NCI-H187 treated with DMSO at 0.1 percent for 48 hours (cell line): ENCODE measurements at places on chromosomes 2 and 18.

DNA sequence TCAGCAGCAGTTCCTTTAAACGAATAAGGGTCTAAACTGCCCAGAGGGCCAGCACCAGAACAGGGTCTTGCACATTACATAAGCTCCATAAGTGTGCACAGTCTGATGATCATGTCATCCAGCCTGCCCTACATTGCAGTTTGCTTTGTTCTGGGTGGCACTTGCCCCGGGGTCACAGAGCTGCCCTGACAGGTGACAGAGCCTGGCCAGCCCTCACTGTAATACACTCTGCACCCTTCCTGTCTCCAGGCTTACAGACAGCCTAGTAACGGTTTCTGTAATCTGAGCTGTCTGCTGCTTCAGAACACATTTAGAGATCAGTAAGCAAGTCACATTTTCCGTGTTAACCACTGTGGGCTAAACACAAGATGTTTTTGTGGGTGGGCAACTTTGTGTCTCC lies 213.3 kb downstream of the FAM210A start:
- no peak for DNase-seq

- DNase-seq = no peak
Measured at GRCh38 chr18:22260208-22260820, 90.9 kb downstream of the GATA6 start.

DNA sequence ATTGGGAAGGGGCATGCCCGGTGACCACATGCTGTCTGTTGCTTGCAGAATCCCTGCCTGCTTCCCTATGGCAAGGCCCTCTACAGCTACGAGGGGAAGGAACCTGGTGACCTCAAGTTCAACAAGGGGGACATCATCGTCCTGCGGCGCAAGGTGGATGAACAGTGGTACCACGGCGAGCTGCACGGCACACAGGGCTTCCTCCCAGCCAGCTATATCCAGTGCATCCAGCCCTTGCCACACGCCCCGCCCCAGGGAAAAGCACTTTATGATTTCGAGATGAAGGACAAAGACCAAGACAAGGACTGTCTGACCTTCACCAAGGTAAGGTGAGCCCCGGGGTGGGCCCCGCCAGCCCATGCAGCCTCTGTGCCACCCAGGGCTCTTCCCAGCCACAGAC lies 218.6 kb downstream of the SH3RF3 start:
- DNase-seq = no peak

DNA sequence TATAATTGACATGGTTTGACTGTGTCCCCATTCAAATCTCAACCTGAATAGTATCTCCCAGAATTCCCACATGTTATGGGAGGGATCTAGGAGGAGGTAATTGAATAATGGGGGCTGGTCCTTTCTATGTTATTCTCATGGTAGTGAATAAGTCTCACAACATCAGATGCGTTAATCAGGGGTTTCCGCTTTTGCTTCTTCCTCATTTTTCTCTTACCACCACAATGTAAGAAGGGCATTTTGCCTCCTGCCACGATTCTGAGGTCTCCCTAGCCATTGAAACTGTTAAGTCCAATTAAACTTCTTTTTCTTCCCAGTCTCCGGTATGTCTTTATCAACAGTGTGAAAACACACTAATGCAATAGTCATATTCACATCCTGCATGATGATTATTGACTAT lies 1073.3 kb upstream of the CDH2 start:
- DNase-seq = no peak

GRCh38 chr2:174775571-174775980 lies 11.3 kb upstream of the CHRNA1 start:
- no peak for DNase-seq

DNA sequence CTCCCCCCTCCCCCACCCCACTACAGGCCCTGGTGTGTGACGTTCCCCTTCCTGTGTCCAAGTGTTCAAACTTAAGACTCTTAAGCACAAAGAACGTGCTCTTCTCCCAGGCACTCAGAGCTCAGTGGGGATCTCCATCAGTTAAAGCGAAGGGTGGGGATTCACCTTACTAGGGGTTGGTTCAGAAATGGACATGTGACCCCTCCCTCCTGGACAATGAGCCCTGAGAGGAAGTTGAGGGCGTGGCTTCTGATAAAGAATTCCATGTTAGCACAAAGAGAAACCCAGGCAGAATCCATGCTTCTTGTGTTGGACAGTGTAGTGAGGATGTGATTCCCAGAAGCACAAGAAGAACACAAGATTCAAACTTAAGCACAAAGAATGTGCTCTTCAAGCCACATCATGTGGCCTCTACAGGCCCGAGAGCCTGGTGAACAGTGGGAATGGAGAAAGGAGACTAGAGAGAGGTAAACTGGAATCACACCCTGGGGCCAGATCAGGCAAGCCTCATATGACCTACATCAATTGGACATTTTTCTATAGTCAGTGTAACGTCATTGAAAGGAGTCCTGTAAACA lies 78.1 kb upstream of the TTC39C start:
- no peak for DNase-seq

DNA sequence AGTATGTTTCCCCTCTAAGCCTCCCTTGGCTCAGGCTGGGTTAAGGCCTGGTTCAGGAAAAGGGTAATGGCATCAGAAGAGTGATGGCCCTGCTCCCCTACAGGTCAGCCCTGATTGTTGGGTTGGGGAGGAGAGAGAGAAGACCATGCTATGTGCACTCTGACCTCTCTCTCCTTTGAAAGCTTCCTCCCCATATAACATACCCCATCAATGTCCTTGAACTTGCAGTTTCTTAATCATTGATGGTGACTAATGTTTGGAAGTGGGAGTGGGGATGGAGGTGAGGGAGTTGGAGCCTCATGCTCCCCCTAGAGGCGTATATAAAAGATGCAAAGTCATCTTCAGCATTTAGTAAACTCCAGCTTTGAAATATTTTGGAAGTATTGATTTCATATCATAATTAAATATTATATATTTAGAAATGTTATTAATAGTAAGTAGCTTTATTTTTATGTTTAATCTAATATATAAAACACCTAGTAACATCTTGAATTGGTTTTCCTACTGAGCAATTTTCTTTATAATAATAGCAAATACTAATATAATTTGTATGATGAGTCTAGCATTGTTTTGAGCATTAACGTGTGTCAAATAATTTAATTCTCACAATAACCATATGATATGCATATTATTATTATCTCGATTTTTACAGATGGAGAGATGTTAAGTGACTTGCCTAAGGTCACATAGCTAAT lies 8.8 kb downstream of the PLCL1 start:
- no peak for DNase-seq

DNA sequence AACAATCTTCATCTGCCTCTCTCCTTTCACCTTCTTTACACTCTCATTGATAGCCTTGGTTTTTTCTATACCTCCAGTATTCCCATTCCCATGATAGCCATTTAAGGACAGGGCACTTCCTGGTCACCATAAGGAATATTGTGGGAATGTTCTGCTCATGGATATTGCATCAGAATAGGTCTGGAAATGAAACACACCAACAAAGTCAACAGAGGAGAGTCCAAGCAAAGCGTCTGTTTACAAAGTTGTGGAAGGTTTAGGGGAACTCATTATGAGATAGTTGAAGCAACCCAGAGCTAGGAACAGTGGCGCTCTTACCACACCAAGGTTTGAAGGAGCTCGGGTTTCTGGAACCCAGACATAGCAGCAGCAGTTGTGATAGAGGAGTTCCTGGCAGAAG lies 150.3 kb upstream of the TNP1 start:
- DNase-seq = no peak
